ENCODE measurements at places on chromosomes 5 and 9.

DNA sequence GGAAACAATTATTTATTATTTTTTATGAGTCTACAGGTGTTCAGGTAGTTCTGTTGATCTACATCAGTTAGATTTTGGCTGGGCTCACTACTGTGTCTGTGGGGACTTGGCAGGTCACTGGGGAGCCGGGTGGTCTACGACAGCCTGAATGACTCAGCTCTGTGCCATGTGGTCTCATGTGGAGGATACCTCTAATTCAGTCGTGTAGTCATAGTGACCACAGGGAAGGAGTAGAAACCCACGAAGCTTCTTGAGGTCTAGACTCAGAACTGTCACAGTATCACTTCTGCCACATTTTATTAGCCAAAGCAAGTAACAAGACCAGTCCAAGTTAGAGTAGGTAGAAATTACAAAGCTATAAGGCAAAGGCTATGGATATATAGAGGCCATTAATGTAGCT lies 64.7 kb upstream of the GRAMD2B start:
- DNase-seq = no peak

- no peak for DNase-seq
Observed at GRCh38 chr5:173454736-173455598, 126.8 kb upstream of the STC2 start.

DNA sequence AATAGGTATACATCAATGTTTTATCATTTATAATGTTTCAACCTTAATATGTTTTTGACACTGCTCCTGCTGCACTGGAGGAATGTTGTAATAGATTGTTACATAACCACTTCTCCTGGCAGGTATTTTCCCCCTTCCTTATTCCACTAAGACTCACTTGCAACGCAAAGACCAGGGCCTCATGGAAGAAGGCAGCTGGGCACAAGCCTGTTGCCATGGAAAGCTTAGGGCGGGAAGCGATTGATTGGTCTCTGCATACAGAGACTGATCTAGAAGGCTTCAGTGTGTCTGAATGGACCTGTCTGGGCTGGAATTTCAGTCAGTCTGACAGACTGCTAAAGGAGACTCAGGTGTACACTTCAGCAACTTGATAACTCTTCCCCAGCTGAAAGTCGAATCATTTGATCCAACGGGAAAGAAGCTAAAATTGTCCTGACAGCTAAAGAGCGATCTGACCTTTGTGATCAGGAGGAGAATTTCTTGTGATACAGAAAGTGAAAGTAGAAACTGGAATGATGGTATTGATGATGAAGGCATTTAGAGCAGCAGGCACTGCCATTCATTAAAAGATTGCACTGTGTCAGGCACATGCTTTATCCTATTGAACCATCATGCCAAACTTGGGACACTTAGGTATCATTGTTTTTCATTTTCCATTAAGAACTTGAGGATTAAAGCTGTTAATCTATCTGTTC lies 65.1 kb downstream of the GRIA1 start:
- no peak for DNase-seq

- no peak for DNase-seq
Observed at GRCh38 chr5:147169901-147170300, 64.9 kb upstream of the STK32A start.

GRCh38 chr5:107542831-107543231 lies 127.9 kb downstream of the EFNA5 start:
- no peak for DNase-seq

DNA sequence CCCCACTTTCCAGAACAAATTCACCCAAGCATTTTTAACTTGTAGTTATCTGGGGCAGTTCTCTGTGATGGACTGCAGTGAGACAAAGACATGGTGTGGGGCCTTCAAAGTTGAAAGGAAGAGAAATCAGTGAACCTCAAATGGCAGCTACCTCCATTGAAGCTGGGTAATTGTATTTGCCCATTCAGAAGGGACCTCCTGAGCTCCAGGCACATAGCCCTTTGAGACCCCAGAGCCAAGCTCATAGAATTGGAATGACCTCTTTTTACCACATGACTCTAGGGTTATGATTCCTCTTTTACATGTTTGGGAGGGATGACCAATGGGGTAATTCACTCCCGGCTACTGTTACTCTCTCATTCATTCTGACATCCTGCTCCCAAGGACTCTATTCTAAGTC lies 368.4 kb upstream of the ITGA1 start:
- DNase-seq = no peak

- no peak for DNase-seq
Observed at GRCh38 chr9:33133186-33133585, 34.0 kb downstream of the B4GALT1 start.

- DNase-seq = no peak
Observed at GRCh38 chr5:33410221-33410620, 30.5 kb upstream of the TARS1 start.

DNA sequence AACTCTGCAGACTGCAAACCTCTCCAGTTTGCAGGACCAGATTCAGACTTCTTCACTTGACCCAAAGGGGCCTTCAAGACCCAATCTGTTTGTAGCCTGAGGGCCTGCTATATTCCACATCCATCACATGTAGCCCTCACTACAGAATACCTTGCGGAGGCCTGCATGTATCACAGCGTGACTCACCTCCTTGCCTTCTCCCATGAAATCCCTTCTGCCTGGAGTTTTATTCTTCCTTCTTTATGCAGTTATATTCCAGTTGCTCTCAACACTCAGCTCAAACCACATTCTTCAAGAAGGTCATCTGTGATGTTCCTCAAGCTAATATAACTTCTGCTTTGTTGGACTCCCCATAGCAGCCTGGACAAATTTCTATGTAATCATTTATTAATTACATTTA lies 198.5 kb upstream of the PTGER4 start:
- no peak for DNase-seq

DNA sequence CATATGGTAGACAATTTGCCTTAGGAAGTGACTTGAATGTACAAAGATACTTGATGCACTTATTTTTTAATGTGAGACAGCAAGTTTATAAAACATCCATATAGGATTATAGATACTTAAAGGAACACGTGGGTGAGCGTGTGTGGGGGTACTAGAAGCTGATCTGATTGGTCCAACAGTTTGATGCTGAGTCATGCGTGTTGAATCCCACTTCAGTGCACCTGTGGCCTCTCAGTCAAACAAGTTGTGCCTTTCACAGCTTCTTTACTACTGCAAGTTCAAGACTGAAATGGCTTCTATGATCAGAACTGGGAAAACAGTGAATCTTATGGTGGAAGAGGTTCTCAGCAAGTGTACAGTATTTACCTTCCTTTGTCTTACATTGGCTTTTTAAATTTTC lies 98.9 kb downstream of the MAP1B start:
- DNase-seq = no peak

DNA sequence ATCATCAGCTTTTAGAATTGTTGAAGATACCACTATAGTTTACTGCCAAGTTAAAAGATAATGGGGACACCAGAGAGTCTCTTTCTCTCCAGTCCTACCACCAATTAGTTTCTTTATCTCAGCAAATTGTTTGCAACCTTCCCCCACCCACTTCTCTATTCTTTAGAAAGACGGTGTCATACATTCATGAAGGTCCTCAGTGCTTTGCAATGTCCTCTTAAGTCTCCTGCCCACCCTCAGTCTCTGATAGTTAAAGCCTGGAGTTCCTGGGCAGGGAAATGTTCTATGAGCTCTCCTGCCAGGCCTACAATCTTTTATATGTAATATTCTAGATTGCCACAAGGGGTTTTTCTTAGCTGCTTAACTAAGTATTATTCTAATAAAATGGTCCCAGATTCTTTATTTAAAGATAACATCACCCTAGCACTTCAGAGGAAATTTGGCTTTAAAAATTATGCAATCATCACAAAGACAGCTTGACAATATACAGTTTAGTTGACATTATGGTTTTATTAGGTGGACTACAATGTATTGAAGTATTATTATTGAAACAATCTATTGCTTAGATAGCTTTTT lies 509.2 kb downstream of the CSNK1G3 start:
- DNase-seq = no peak

DNA sequence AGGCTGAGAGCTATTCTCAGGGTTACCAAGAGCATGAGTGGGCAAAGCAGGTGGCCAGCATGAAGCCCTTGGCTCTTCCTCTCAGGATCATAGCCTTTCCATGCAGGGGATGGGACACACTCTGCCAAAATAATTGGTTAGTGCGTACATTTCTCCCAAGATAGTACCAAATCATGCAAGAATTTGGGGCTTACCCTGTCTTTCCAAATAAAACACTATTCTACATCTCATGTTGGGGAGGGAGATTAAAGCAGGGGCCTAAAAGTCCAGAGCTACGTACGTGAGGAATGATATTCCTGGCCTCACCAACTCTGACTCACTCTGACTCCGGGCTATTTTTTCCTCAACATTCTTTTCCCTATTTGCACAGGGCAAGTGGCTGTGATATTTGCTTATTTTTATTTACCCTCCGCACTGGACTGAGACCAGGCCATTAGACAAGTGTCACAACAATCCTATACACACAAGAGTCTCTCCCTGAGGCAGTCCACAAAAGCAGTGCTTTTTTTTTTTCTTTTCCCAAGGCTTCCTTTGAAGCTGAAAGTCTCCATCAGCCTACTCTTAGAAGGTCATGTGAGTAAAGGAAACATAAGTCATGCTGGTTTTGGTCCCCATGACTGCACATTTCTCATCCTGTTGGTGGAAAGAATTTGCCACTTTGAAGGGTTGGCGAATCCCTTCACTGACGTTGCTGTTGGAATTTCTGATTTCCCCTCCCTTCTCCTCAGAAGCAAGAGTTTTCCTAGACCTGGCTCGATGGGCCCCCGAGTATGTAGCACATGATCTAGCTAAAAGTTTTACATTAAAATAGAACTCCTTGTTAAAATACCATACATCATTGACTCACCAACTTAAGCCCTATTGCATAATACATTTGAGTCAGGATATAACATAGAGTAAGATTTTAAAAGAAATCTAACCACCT lies 40.0 kb downstream of the TMEM252 start:
- no peak for DNase-seq

DNA sequence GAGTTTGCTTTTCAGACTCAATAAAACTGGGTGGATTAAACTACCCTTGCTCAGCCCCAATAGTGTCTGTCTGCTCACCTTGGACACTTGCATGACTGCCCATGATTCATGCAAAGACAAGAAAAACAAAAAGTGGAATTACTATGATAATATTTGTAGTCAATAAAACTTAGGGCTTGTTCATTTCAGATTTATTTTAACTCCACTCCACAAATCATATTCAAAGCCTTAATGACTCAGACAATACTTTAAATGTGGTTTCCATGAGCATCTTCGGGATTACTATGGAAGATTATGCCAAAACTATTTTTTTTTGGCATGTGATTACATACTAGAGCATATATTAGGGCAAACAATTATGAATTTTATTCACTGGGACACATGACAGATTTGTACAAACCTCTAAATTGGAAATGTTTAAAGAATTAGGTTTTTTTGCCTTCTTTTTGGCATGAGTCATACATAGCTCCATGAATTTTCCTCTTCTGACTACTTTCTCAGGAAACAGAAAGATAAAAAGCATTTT lies 468.9 kb downstream of the ACTL7B start:
- no peak for DNase-seq

DNA sequence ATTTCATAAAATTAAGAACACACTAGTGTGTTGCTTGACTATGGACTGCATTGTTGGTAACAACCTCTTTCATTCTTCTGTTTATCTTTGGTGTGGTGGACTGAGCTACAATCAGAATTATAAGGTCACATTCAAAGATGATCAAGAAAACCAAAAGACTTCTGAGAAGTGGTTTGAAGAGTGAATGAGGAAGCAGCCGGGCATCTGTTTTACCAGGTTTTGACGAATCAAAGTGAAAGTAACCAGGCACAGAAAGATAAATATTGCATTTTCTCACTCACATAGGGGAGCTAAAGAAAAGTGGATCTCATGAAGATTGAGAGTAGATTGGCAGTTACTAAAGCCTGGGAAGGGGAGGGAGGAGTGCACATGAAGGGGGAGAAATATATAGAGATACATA lies 589.1 kb downstream of the ZNF608 start:
- no peak for DNase-seq

GRCh38 chr5:122500245-122501088 lies 188.4 kb downstream of the SNCAIP start:
- no peak for DNase-seq

DNA sequence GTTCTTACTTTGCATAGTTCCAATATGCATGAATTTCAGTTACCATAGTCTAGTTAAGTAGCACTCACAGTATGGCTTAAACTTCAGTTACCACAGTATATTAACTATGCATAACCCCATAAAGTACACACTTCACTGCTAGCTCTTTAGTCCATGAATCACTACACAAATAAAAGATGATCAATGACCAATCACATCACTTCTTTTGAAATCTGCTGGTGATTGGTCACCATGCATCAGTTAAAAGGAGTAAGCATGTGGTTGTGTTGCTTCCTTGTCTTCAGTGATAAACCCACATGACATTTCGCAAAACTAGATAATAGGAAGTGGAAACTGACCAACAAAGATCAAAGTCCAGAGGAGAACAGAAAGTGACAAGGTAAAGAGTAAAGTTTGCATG lies 79.0 kb downstream of the TAF11L14 start:
- DNase-seq = no peak

DNA sequence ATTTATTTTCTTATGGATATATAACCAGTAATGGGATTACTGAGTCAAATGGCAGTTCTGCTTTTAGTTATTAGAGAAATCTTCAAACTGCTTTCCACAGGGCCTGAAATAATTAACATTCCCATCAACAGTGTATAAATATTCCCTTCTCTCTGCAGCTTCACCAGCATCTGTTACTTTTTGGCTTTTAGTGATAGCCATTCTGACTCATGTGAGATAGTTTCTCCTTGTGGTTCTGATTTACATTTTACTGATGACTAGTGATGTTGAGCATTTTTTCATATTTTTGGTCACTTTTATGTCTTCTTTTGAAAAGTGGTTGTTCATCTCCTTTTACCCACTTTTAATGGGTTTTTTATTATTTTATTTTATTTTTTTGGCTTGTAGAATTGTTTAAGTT lies 1290.3 kb upstream of the CDH9 start:
- DNase-seq = no peak

- no peak for DNase-seq
Observed at GRCh38 chr5:146009020-146009419, 72.6 kb downstream of the SH3RF2 start.

DNA sequence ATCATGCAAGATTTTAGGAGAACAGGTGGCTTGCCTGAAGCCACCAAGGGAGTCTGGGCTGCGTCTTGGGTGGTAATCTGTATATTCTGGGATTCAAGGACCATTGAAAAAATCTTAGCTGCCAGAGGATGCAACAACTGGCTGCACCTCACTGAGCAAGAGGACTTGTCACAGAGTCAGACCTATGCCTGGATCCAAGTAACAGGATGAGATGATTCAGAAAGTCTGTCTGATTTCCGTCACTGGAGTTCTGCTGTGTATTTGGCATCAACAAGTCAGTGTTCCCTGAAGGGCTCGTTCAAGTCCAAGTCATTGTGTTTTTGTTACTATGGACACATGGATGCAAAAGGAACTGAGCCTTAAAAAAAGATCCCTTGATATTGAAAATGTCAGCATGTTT lies 37.8 kb upstream of the CARTPT start:
- no peak for DNase-seq

- no peak for DNase-seq
Observed at GRCh38 chr5:150203832-150204589, 14.1 kb downstream of the SLC6A7 start.
